HAP-1 (cell line): ENCODE measurements at places on chromosomes 2 and 18.

- no peak for DNase-seq
Measured at GRCh38 chr2:26969077-26969844, 1.2 kb upstream of the MAPRE3 start.

DNA sequence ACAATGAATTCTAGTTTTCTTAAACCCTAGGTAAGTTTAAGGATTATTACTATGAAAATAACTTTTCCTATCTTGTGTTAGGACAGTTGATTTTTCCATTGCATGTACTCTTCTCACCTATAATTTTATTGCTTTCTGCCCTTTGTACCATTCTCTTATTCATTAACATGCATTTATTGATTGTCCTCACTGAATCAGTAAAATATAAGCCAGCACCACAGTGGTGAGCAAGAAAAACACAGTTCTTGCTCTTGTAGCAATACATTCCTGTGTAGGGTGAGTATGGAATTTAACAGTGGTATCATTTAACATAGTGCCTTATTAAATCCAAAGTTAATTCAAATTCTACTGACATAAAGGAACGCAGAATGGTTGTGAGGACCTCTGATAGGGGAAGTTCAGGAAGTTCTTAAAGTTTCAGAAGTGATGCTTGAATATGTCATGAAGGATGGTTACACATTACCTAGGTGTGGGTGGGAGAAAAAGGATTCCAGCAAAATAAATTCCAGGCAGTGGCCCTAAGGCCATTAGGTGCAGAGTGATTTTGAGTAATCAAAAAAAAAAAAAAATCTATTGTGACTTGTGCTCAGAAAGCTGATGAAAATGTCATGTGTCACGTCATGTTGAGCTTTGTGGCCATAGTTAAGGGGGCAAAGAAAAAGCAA is 104.7 kb upstream of the DSEL start:
- DNase-seq, result no peak

DNA sequence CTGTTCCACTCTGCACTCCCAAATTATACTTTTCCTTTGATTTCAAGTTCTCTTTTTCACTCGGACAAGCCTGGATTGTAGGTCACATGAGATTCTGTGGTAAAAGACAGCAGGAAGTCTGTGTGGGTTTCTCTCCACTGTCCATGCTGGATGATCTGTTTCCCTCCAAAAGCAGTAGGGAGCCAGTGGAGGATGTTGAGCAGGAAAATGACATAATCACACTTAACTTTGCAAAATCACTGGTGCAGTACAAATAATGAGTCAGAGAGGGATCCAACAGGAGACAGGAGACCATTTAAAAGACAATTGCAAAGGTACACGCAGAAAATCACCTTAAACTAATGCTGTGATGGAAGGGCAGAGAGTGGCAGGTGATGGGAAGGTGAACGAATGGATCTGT is 301.3 kb downstream of the ZNF407 start:
- DNase-seq, result no peak

- DNase-seq, result peak; percentile 13
Measured at GRCh38 chr2:157874997-157875640, 1.0 kb downstream of the ACVR1 start.

GRCh38 chr2:74540291-74540690 is 10.6 kb downstream of the HTRA2 start:
- DNase-seq, result no peak

DNA sequence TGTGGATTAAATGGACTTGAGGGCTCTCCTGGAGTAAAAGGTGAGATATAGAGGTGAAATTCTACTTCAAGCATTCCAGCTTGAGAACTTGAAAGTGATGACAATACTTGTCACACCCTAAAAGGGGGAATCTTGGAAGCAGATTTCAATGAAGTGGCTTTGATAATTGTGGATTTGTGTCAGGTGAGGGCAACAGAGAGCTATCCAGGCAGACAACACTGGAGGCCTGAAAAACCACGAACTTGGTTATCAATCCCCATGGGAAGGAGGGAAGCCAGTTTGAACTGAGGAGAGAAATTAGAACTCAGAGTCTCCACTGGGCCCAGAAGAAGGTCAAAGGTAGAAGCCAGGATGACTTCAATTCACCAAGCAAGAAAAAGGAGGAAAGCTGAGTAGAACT is 263.9 kb downstream of the FIGN start:
- DNase-seq, result peak; percentile 28

- peak; percentile 40 for DNase-seq
Measured at GRCh38 chr2:43622931-43623451, 14.1 kb upstream of the PLEKHH2 start.

DNA sequence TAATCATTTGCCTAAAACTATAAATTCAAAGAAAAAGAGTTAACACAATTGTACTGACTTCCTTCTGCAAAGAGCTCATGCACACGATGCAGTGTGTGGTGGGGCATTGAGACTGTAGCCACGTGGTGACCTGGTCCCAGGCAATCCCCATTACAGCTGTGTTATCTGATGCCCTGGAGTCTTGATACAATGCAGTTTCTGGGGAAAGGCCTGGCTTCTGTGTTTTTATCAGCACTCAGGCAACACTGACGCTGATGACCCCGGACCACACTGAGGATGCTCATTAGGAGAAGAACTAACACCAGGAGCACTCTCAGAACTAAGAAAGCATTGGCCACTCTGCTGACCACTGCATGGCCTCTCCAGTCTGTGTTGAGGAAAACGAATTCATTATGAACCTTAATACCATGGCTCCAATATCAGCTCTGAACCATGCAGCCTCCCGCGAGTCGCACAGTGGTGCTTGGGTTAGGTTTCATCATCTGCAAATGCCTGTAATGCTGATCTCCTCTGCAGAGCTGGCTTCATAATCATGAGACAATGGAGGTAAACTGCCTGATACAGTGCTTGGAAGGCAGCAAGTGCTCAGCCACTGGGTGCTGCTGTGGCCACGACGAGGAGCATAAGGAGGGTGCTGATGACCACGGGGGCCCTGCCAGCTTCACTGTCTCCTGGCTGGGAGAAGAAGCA is 218.5 kb downstream of the MYT1L start:
- no peak for DNase-seq

DNA sequence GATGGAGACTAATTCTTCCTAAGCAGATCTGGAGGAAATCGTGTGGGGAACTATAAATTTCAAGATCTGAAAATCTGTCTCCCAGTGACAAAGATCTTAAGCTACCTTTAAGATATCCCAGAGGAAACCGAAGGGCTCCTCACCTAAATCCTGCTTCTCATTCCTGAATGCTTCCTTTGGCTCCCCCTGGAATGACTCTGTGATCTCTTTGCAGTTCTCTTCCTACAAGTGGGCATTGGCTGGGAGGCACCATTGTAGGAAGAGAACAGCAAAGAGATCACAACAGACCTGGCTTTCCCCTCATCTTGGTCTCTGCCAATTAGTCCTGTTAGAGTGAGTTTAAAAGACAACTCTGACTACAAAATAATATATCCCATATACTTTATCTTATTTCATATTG is 70.0 kb upstream of the KCNH7 start:
- DNase-seq, result no peak

DNA sequence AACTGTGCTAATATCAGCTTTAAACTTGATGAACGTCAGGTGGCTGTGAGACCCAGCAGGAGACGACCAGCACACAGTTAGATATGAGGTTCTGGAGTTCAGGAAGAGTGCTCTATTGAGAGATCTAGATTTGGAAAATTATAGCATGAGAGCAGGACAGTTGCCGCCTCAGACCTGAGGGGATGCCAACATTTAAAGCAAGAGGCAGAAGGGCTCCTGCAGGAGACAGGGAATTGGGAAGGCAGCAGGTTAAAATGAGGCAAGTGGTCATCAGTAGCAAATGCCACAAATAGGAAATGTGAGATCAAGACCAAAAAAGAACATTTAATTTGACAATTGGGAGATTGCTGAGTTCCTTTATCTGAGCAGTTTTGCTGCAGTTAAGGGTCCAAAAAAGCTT is 471.9 kb downstream of the TGIF1 start:
- DNase-seq, result no peak

DNA sequence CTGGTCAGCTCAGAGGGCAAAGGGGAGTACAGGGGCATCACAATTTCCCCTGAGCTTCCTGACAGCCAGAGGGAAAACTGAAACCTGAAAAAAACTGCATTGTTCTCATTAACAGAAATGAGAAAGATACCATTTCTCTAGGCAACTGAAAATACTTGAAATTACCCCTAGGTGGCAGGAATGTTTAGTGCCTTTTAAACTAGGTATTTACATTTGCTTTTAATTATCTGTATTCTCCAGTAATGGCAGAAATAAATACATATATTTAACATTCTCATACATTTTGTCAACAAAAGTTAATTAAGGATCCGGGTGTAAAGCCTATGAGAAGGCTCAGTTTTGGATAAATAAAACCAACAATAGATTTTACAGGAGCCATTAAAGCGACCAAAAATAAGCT is 34.5 kb downstream of the RPL31 start:
- DNase-seq, result no peak

DNA sequence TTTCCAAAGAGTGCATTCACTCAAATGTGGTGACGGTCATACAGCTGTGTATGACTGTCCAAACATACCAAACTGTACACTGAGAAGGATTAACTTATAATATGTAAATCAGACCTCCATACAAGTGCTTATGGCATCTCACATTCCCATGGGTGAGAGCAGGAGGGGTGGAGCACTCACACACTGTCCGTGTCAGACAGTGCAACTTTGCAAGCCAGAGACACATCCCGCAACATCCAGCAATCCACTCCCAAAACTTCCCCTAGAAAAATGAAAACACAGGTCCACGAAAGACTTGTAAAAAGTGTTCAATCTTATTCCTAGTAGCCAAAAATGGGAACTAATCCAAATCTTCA is 36.4 kb downstream of the FAM168B start:
- DNase-seq, result no peak

DNA sequence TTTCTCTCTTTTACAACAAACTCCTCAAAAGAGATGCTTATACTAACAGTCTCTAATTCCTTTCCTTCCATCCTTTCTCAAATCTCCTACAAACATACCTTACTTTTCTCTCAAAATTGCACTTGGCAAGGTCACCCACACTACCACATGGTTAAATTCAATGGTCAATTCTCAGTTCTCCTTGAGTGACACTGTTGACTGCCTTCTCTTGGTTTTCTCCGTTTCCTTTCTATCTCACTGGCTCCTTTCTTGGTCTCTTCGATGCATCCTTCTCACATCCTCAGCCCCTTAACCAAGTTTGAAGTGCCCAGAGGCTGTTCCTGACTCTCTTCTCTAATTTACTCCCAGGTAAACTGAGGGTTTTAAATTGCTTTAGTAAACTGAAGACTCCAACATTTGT is 12.5 kb downstream of the C1D start:
- DNase-seq, result no peak

- DNase-seq, result no peak
Measured at GRCh38 chr18:57433482-57433881, 1.7 kb upstream of the ONECUT2 start.

DNA sequence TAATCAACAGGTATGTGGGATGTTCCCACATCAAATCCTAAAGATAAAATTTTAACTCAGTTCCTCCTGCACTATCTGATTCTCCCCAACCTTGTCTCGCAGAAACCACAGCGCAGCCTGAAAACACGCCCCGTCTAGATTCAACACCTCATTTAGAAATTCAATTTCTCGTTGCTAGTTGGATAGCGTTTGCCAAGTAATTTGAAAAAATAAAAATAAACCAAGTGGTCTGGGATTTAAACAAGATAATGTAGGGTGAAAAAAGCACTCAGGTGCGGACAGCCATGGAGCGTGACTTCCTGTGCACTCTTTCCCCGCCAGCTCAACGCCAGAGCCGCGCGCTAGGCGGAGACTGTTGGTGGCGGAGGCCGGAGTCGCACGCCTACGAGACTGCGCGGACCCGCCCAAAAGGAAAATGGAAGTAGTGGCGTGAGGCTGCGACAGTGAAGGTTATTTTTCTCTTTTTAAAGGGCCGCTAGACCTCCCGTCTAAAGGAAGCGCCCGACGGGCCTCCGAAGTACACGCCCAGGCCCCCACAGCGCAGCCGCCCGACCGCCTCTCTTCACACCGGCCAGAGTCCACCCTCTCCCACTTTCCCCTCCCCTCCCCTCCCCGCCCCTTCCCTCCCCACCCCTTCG is 615 bp upstream of the CCNT2 start:
- no peak for DNase-seq

DNA sequence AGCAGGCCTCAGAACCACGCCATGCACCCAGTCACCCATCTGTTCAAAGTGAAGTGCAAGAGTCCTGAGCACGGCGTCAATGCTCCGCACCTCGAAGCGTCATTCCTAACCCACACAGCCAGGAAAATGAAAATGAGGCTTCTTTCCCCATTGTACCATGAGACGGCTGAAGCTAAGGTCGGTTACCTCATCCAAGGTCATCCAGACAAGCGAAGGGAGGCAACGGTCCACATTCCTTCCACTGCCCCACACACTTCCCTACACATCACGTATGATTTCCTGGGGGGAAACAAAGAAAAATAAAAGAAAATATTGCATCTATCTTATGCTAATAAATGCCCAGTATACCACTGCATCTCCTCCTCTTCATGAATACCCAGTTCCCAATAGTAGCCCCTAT is 113.5 kb upstream of the RAB6C start:
- no peak for DNase-seq

- DNase-seq, result no peak
Measured at GRCh38 chr2:127659408-127660290, 13.7 kb downstream of the GPR17 start.

DNA sequence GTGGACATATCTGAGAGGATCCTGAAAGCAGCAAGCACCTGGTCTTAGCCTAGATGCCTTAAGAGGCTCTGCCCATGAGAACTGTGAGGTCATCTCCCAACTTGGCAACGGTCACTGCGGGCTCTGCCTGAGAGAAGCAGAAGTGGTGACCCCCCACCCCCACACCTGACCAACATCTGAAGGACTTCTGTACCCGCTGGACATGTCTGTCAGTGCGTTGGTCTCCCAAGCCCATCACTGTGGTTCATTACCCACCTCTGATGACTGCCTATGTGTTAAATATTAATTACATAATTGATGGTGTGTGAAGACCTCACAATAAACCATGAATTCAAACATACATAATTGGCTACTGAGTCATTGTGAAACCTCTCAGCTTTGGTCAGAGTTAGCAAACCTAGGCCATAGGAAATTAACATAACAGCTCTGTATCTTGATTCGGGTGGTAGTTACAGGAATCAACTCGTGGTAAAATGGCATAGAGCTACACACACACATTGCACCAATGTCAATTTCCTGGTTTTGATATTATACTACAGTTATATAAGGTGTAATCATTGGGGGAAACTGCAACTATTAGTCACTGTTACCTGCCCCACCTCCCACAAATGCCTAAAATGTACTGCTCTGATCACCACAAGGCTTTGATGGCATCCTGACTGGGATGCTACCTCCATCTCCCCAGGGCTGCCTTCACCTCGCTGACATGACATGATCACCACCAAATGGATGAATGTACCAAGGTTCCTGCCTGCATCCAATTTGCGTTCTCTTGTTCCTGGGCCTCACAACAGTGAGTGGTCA is 4.3 kb upstream of the GALNT1 start:
- DNase-seq, result no peak

- DNase-seq, result no peak
Measured at GRCh38 chr2:76829374-76830234, 692.6 kb downstream of the LRRTM4 start.
